ENCODE measurements at places on chromosomes 1 and 21.

- no peak for DNase-seq
These were observed 3.3 kb upstream of the MIGA1 start for GRCh38 chr1:77776007-77776700.

GRCh38 chr1:66197785-66198184 is 336.2 kb upstream of the SGIP1 start:
- DNase-seq, result no peak

GRCh38 chr1:54137534-54138061 is 15.2 kb downstream of the CDCP2 start:
- no peak for DNase-seq

DNA sequence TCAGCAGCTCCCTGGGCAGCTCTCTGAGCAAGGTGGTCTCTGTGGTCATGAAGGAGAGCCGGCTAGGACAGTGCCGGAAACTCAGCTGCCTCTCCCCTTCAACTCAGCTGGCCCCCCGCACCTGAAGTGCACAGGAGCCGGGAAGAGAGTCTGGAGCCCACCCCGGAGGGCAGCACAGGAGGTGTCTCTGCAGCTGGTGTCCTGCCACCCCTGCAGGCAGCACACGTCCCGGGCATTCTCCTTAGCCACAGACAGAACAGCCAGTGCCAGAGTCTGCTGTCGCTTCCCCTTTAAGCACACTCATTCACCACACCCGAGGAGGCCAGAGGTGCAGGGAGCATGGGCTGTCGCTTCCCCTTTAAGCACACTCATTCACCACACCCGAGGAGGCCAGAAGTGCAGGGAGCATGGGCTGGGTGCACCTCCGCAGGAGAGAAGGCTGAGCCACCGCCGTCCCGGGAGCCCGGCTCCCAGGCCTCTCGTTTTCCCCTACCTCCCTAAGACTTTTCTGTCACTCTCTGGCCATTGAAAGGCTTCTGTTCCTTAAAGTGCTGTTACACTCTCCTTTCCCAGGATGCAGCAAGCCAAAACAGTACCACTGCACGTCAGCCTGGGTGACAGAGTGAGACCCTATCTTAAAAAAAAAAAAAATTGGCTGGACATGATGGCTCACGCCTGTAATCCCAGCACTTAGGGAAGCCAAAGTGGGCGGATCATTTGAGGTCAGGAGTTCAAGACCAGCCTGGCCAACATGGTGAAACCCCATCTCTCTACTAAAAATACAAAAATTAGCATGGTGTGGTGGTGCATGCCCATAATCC is 16.9 kb upstream of the SAMD11 start:
- no peak for DNase-seq

GRCh38 chr1:98417820-98418219 is 243.7 kb upstream of the SNX7 start:
- DNase-seq, result no peak

DNA sequence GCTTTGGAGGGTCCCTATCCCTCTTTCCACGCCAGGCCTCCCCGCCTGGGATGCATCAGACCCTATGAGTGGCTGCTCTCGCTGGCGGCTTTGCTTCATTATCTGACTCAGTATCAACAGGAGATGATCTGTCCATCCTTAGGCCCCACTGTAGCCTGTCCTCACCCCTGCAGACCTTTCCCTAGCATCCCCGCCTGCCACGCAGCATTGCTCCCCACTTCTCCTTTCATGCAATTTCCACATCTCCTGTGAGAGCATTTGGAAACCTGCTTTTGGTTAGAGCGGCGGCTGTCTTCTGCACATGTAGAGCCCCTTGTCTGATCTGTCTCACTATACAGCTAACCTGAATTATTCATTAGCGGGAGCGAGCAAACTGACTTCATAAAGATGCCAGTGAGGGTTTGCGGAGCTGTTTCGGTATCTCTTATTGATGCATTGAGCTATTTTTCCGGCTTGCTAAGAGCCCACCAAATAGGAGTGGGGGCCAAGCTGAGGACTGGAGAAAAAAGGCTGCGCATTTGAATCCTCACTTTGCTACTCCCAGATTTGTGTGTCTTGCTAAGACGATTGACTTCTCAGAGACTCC is 40.0 kb upstream of the ATP2B4 start:
- no peak for DNase-seq

DNA sequence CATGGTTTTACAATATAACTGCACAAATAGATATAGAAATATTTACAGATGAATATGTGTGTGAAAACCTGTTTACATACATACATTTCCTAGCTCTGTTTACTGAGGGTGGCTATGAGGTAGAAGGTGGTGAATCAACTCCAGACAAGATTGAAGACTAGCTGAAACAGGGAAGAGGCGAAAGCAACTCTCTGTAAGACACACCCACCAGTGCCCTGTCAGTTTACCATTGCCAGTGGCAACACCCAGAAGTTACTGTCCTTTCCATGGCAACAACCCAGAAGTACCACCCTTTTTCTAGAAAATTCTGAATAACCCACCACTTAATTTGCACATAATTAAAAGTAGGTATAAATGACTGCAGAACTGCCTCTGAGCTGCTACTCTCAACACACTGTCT is 16.7 kb downstream of the TMEM69 start:
- no peak for DNase-seq

GRCh38 chr1:89547563-89548116 is 23.0 kb downstream of the LRRC8B start:
- DNase-seq, result no peak

DNA sequence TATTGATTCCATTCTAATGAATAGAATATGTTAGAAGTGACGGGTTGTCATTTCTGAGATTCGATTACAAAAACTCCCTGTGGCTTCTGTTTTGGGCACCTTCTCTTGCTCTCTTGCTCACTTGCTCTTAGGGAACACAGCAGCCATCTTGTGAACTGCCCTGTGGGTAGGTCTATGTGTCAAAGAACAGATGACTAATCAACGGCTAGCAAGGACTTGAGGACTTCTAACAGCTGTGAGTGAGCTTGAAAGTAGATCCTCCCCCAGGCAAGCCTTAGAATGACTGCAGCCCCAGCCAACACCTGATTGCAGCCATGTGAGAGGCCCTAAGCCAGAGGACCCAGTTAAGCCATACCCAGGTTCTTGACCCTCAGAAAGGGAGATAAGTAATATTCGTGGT is 49.3 kb downstream of the AZIN2 start:
- DNase-seq, result peak; percentile 35

- DNase-seq, result peak; percentile 19
These were observed 4.9 kb upstream of the SLC44A5 start for GRCh38 chr1:75615613-75616435.

GRCh38 chr1:108610073-108610472 is 50.2 kb downstream of the EEIG2 start:
- no peak for DNase-seq

GRCh38 chr1:230255991-230256390 is 170.1 kb downstream of the PGBD5 start:
- DNase-seq, result no peak

DNA sequence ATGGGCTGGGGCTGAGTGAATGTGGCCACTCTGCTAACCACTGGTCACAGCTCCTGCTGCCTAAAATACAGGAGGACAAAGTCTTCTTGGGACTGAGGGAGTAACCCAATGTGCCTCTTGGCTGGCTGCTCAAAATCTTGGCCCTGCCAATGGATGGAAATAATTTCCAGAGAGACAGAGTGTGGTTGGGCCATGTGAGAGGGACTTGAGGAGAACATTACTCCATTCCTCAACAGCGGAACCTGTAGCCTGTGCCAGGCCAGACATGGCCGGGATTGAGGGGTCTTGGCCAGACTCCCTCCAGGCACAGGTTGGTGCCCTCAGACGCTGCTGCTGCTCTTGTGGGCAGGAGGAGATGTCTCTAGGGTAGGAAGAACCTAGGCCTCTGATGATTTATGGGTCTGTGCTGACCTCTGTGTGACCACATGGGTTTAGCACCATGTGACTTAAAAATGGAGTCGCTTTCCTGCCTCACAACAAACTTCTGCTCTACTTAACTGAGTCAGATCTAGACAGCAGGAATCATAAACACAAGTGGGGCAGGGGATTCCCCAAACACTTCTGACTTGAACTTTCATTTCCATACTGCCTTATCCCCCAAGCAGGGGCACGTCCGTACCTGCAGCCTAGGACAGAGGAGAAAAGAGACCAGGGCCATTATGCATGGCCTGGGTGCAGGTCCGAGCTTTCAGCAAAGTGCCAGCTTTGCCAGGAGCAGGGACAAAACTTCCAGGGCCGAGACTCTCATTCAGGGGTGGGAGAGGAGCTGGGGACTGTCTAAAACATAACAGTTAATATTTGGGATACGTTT is 79.2 kb downstream of the CD34 start:
- DNase-seq, result peak; percentile 55

- peak; percentile 55 for DNase-seq
These were observed 74.7 kb downstream of the RUNX1 start for GRCh38 chr21:34974162-34974981.

- no peak for DNase-seq
These were observed 66.8 kb downstream of the TTC3 start for GRCh38 chr21:37139902-37140301.

GRCh38 chr1:160671603-160672517 is 25.0 kb upstream of the SLAMF1 start:
- no peak for DNase-seq

DNA sequence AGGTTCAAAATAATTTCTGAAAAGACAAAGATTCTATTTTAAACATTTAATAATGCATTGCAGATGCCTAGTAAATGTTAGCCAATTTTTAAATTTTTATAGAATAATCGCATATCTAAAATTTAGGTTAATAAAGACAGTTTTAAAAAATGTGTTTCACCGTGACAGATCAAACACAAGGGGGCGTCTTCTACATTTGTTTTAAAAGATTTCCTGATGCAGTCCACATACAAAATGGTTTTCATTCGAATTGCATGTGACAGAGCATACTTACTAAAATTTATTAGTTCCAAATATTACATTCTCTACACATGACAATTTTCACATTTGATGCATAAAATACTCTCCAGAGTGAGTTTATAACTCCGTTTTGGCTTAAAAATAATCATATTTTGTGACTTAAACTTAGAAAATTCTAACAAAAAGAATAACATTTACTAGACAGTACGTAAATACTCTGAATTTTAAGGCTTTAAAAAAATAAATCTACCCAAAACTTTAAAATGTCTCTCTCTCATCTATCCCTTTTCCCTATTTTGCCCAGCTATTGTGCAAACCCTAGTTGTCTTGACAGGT is 75.5 kb downstream of the ADAMTS1 start:
- DNase-seq, result no peak

DNA sequence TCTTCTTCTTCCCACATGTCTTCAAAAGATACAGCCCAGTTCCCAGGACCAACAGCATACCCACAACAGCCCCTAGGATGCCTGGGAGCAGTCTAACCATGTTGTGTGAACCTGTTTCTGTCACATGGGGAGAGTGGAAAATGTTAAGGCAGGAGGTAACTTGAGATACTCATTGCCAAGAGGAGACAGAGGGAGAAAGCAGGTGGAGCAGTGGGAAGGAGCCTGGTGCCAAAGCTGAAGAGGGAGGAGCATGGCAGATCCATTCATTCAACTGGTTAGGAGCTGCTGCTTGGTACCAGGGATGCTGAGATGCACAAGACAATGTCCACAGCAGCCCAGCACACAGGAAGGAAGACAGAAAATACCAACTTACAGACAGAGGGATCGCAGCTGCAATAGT is 149.8 kb upstream of the ETV3 start:
- DNase-seq, result no peak

DNA sequence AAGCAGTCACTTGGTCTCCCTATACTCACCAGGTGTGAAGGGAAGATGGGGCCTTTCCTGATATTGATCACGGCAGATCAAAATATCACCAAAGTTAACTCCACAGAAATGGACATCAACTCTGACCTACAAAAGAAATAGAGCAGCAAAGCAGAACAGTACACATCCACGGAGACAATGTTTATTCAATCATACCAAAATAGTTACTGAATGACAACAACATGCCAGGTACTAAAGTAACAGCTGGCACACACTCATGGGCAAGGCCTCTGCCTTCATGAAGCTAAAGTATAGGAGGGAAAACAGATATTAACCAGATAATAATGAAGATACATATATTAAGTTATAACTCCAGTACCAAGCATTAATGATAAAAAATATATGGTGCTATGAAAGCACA is 59.2 kb upstream of the RASAL2 start:
- no peak for DNase-seq

All from stimulated activated naive CD8-positive, alpha-beta T cell treated with anti-CD3 and anti-CD28 coated beads, Interleukin-15, Interleukin-2, amounts not matched to agents 100 U/mL and 50 U/mL, for 24 hours (primary cell).